ENCODE measurements at places on chromosomes 3 and 15.
A peak's percentile ranks its signal among the peaks of the same experiment; 100 is the strongest.

GRCh38 chr3:30199096-30199759, 407.2 kb upstream of the TGFBR2 start:
- DNase-seq: peak; percentile 50

DNA sequence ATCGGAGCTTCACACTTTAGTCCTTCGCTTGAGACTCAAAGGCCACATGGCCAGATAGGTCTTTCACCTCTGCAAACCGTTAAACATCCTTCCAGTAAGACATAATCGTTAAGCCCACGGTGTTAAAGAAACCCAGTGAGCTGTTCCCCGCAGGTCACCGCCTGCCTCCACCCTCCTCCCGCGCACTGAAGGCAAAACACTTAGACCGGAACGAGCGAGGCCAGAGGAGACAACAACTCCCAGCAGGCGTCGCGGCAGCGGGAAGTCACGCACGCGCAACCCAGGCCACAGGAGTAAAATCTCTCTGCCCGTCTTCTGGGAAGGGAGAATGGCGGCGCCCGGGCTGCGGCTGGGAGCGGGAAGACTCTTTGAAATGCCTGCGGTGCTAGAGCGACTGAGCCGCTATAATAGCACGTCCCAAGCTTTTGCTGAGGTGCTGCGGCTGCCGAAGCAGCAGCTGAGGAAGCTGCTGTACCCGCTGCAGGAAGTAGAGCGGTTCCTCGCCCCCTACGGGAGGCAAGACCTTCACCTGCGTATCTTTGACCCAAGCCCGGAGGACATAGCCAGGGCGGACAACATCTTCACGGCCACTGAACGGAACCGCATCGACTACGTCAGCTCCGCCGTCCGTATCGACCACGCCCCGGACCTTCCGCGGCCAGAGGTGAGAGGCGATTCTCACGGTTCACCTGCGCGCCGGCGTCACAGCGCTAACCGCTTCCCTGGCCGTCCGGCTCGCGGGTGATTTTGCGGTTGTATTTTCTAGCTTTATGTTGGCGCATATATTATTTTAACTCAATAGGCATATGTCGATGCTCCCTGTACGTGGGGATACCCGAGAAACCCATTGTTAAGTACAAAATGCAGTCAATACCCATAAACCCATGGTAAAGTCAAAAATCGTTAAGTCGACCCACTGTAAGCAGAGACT, at the start of gene GTPBP8:
TSS of gene GTPBP8 (plus strand) at position 313 of the 931 bp plus-strand sequence. CDS start at position 329, 16 bp downstream.
- DNase-seq: peak; percentile 56

DNA sequence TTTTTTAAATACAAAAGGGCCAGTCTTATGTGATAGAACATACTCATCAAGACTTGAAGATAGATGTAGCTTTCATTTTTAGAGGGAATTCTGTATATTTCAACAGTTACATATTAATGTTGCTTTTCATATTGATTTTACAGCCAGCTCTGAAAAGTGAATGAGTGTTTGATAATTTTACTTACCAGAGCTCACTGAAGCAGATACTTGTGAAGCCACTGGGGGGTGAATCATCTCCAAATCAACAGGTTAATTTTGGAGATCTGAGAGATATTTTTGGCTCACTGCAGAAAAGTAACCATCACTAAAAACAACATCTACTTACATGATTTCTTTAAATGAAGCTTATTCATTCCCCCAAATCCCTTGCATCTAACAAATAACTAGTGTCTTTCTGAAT, 24.7 kb downstream of the TNFAIP8L3 start:
- DNase-seq: no peak

DNA sequence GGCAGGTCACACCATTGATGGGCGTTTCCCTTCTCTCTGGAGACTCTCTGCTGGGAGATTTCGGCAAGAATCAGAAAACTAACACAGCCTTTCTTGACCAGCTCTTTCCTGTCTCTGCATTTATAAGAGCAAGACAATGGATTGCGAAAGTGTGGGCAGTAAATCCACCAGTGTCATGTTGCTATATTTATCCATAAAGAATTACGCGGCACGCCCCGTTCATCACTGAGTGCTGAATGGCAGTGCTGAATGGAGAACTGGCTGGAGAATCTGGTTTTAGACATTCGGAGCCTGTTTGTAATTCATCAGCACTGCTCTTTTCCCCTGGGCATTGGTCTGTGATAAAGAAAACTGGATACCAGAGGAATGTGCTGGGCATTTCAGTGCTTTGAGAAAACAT, 2.0 kb upstream of the CEMIP start:
- no peak for DNase-seq

GRCh38 chr15:63045465-63045840, 2.9 kb downstream of the TPM1 start:
- DNase-seq: no peak

- peak; percentile 29 for DNase-seq
These were observed 10.9 kb downstream of the RMDN3 start for GRCh38 chr15:40743921-40744814.

GRCh38 chr15:58212909-58213526, 74.8 kb downstream of the AQP9 start:
- DNase-seq: no peak
